ENCODE measurements at places on chromosomes 3 and 15. TPM values are rescaled to one million over a fixed set of nuclear protein-coding genes. Genes with fewer than 3 reads are reported as not detected.

NR1I2 gene
- total RNA-seq, result not detected

- DNase-seq, result no peak
Observed at GRCh38 chr3:39896184-39896583, 86.8 kb downstream of the MYRIP start.

CDHR4 gene
- total RNA-seq, result not detected

- DNase-seq, result no peak
Observed at GRCh38 chr15:90950676-90951075, 4.0 kb upstream of the RCCD1 start.

DNA sequence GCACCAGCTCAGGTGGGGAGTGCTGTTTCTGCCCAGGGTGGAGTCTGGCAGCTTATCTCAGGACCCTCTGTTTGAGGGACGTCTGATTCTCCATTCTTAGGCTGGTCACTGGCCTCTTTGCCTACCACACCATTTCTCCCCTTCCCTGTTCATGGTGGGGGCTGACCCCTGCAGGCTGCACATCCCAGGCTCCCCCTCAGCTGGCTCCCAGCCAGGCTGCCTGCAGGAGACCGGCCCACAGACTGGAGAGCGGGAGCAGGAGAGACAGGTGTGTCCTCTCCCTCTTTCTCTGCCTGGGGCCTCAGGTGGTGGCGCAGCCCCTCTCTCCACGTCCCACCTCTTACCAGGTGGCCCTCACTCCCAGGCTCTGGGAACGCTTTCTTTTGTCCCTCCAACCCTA is 60.8 kb downstream of the RAB11A start:
- DNase-seq, result no peak

PAQR5 gene
- total RNA-seq, result 1.1 TPM

SLC51B gene
- total RNA-seq, result not detected

DNA sequence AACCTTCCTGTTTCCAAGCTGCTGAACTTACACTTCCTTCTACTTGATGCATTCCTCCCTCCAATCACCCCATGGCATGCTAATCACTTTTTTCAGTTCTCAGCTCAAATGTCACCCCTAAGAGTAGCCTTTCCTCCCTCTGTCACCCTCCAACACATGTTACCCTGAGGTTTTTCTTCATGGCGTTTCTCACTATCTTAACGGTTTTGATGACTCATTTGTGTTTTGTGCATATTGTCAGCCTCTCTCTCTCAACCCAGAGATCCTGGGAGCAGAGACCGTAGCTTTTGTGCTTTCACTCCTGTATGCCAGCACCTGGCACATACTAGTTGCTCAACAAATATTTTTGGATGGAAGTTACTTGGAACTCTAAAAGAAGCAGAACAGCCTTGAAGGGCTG is 24.5 kb downstream of the LRRC3B start:
- no peak for DNase-seq

All from ascending aorta (tissue), 2 donors.